ENCODE measurements at places on chromosomes 4 and X. TPM values are rescaled to one million over a fixed set of nuclear protein-coding genes. Genes with fewer than 3 reads are reported as not detected.

Gene RTL9
- total RNA-seq: 0.63 TPM

Gene IGBP1
- total RNA-seq: 81.4 TPM

Gene RAB33A
- total RNA-seq: 29.1 TPM

Gene FRMPD4
- total RNA-seq: 34.1 TPM

Gene APBB2
- 97.3 TPM for total RNA-seq

Gene RPL10
- 2,083 TPM for total RNA-seq

Gene CXCR3
- total RNA-seq: not detected

Gene GAB3
- total RNA-seq: 0.94 TPM

Gene VCX3B
- total RNA-seq: not detected

Gene HSD17B13
- 0.94 TPM for total RNA-seq

Gene LUZP4
- total RNA-seq: not detected

Gene GAGE12H
- not detected for total RNA-seq

Gene ASB12
- total RNA-seq: 0.63 TPM

Gene SFRP2
- total RNA-seq: 1.6 TPM
